ENCODE measurements at places on chromosomes 2 and 18.
A peak's percentile ranks its signal among the peaks of the same experiment; 100 is the strongest.

DNA sequence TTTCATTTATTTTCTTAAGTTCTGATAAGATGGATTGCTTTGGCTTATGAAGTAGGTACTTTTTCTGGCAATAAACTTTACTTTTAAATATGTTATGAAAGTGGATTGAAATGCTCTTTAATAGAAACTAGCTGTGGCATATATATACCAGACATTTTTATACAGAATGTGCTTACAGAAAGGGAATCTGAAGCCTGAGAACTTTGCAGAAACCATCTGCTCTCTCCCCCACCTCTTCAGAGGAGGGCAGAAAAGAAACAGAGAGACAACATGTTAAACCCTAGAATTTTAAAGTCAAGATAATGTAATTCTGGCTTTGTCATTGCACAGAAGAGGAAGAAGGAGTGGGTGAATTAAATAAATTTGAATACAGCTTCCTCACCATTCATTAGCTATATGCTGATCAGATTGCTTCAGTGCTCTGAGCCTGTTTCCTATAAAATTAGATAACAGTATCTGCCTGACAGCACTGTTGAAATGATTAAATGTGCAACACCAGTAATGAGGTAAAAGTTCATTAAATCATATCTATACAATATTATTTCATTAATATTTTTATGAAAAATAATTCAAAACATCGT, 247.3 kb downstream of the CNTNAP5 start:
- peak; percentile 92 for DNase-seq

DNA sequence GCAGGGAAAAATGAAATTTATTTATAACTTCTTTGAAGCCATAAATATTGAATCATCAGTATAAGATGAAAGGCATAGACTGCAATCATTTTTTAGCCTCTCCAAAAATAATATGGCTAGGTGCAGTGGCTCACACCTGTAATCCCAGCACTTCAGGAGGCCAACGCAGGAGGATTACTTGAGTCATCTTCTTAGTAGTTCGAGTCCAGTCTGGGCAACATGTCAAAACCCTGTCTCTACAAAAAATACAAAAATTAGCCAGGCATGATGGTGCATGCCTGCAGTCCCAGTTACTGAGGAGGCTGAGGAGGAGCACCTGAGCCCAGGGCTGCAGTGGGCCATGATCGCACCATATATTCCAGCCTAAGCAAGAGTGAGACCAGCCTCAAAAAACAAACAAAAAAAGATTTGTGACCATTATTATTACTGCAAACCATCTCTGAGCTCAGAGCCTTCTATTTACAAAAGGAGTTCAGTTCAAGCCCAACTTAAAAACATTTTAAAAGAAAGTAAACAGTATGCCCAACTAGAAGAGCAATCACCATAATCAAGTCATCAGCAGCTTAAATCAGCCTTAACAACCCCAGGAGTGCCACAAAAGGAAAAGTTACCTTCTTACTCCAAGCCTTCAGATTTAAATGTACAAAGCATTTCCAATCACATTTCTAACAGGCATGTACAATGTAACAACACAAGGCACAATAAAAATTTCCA, 37.5 kb downstream of the KCNG3 start:
- DNase-seq = no peak

GRCh38 chr2:54840559-54841468, 117.4 kb downstream of the EML6 start:
- DNase-seq = no peak

DNA sequence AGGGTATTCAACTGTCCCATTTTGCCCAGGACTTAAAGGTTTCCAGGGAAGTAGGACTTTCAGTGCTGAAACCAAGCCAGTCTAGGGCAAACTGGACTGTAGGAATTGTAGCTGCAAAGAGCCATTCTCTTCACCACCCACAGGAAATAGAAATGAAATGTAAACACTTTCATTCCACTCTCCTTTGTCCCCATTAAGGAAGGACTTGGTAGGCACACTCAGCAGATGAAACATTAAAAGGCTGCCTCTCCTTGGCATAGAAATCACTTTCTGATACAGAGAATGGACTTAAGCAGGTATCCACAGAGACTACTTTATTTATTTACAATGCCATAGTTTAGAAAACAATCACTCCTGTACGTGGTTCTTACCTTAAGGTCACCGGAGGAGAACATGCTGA, 102.9 kb upstream of the CCDC195 start:
- DNase-seq = no peak

DNA sequence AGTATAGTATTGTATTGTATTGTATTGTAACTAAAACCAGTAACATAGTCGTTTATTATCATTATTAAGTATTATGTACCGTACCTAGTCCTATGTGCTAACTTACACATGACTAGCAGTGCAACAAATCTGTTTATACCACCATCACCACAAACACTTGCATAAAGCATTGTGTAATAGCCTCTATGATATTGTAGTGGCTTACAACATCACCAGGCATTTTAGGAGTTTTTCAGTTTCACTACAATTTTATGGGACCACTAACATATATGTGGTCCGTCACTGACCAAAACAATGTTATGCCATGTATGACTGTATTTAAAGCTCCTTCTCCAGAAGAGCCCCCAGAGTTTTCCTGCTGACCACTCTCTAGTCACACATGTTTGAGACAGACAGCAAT, 306.2 kb downstream of the SETBP1 start:
- peak; percentile 25 for DNase-seq

DNA sequence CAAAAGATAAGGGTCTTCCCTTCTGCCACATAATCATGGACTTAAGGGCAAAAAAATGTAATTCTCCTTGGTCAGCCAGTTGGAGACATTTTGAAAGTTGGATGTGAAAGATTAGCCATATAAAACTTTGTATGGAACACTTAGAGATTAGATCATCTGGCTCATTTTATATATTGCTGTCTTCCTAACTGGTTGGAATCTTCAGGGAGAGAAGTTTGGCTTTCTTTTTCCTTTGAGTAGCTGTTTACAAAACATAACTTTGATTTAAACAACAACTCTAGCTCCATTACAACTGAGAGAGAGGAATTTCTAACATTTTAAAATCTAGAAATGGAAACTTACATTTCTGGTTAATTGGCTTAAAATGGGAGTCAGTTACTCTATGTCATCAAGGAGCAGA, 132.7 kb downstream of the RDH14 start:
- DNase-seq = no peak

GRCh38 chr2:119638685-119639554, 40.1 kb upstream of the TMEM177 start:
- DNase-seq = no peak

DNA sequence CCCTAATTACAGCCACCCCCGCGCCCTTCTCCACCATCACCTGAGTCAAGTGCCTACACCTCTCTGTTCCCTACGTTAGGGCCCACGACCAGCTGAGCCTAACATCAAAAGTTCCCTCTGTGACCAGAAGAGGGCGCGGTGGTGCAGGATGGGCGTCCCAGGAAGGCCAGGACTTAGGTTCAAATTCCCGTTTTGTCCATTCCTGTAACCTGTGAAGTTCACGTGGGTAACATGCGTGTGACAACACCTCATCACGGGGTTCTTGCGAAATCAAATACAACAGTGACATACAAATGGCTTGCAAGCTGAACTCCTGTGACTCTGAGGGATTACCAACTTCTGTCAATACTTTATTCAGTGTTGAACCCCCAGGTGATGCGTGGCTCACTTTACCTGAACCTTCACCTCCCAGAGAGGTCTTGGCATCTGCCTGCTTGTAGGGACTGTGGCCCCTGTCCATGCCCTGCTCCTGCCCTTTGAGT, 207.9 kb downstream of the ARL4C start:
- peak; percentile 75 for DNase-seq

DNA sequence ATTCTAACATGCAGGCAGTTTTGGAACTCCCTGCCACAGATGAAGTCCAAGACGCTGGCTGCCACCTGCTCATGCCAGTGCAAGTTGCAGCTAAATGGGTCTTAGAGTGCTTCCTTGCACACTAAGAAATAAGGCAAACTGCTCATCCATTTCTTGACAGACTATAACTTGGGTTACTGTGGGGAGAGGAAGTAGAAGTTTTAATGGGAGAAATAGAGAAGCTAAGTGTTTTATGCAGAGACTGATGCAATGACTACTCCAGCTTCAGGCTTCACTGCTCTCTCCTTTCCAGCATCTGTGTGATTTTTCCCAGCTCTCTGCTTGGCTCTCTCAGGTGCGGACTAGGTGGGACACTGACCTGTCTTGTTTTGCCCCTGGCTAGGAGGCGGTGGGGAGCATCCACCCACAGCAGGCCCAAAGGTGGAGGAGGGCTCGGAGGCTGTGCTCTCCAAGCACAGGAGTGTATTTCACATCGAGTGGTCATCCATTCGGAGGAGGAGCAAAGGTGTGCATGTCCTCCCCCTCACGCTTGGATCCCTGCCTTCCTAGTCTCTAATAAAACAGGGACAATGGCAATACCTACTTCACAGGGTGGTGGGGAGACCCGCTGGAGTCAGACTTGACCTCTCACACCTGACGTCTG, 48.2 kb downstream of the SLC14A2 start:
- DNase-seq = no peak

GRCh38 chr2:17479875-17480274, 38.4 kb downstream of the RAD51AP2 start:
- no peak for DNase-seq

DNA sequence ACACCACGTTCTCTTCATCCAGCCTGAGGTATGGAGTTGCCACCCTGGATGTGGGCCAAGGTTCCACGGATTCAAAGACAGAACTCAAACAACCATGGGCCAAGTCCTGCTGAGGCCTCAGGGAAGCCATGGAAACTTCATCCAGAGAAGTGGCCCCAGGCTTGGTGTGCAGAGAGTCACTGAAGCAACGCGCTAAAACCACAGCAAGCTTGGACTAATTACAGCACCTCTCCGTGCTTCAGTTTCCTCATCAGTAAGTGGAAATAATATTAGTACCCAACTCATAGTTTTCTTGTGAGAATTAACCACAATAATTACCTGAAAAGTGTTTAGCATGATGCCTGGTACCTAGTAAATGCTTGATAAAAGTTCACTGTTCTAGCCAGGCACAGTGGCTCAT, 19.2 kb upstream of the AP1S3 start:
- no peak for DNase-seq

DNA sequence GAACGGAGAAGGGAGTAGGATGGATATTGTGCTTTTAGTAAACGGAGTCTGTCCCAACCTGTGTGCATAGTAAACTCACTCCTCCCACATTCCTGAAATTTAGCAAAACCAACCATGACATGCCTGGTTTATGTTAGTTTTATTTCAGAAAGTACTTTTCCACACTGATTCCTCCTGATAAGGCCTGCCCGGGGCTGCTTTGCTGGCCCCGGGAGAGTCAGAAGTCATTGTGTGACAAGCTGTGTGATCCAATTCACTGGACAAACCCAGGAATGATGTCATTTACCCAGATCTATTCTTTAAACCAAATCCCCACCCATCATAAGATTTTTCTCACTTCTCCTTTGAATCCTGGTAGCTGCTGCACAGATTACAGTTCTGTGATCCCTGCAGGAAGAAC, 109.0 kb downstream of the SETBP1 start:
- no peak for DNase-seq

GRCh38 chr2:27281855-27282559, at the start of gene TRIM54:
Gene TRIM54, plus strand, starts transcription at chr2:27282429. Its CDS starts 303 bp downstream, at chr2:27282732.
- no peak for DNase-seq

DNA sequence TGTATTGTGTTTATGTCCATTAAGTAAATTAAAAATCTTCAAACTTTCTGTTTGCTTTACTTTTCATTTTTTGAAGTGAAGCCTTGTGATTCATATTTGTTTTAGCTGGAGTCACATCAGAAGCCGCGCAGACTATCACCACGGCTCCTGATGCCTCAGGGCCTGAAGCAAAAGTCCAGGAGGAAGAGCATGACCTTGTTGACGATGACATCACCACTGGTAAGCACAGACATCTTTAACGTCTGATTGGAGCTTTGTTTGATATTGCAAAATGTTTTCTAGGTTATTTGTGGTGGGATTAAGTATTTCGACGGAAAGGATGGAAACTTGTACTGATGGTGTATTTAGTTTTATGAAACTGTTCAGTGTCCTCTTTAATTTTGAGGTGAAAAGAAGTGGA, 164.8 kb downstream of the WDR7 start:
- DNase-seq = no peak

DNA sequence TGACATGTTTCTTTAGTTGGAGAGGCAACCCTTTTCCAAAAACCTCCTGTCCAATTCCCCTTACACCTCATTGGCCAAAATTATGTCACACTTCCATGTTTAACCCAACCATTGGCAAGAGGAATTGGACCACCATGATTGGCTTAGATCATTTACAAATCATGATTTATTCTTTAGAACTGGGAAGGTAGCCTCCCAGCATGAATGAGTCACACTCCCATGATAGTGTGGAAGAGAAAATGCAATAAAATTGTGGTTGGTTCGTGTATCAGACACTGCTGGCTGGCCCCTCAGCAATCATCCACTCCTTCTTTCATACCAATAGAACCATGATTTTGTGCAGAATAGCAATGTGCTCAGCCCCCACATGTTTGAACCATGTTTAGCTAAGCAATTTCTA, 156.6 kb upstream of the ACVR2A start:
- DNase-seq = no peak

DNA sequence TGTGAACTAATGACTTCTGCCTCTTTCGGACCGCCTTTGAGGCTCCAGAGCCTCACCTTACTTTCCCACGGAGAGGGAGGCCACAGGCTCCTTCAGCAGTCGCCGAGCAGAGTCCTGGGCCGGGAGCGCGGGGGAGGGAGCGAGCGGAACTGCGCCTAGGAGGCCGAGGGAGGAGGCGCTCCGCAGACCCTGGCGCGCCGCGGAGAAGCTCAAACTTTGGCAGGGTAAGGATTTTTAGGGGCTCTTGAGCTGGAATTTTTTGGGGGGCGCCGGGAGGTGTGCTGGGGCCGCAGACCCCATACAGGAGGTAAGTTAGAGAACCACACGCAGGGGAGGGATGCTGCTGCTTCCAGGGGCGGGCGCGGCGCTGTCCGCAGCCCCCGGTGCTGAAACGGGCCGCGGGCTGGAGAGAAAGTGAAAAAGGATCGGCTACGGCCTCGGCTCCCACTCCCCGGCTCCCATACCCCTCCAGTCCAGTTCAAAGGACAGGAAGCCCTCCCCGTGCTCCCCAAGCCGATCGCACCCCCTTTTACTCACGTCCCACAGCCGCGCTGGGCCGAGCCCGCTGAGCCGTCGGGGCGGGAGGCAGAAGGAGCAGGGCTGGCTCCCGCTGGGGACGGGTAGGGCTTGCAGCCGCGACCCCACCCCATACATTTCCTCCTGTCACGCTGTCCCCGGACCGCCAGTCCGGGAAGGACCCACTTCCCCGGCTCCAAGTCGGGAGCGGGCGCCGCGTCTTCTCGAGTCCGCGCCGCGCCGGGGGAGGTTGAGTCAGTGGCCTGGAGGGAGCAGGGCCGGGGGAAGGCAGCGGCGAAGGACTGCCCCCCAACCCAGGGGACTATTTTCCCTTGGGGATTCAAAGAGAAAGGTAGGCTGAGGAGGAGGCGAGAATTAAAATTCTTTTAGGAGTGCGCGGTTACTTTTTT, at the start of gene CNGA3:
Gene CNGA3, plus strand, starts transcription at position 146 of the 926 bp plus-strand sequence. CDS start 23,520 bp downstream, outside the sequence.
- no peak for DNase-seq

GRCh38 chr2:108988796-108989713, at the start of gene EDAR:
Gene EDAR, minus strand, starts transcription at chr2:108989220. Its CDS starts 58,206 bp downstream, at chr2:108931014.
- peak; percentile 55 for DNase-seq

GRCh38 chr18:13268158-13269012, 49.8 kb downstream of the LDLRAD4 start:
- DNase-seq = no peak

- no peak for DNase-seq
Measured at GRCh38 chr2:237097326-237097910, 11.7 kb downstream of the COPS8 start.

GRCh38 chr2:7373156-7373555, 455.9 kb downstream of the RNF144A start:
- no peak for DNase-seq

All from Karpas-422 (cell line).